ENCODE measurements at places on chromosomes 7 and 10.

DNA sequence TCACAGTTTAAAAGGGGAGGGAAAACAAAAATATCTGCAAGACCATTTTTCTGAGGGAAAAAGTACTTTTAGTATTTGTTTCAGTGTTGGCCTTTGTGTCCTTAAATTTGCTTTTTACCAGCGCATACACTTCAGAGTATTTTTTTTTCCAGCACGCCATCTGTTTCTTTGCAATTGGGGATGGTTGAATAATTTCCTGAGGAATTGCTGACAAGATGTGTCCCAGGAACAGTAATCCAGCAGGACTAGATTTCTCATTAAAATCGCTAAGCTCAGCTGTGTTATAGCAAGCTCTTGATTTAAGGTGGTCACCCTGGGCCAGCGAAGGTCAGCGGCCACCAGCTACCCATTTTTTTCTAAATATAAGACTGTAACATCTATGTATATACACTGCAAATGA lies 156.9 kb upstream of the RHOBTB1 start:
- DNase-seq = no peak

- no peak for DNase-seq
Observed at GRCh38 chr10:121818599-121818998, 109.2 kb downstream of the ATE1 start.

DNA sequence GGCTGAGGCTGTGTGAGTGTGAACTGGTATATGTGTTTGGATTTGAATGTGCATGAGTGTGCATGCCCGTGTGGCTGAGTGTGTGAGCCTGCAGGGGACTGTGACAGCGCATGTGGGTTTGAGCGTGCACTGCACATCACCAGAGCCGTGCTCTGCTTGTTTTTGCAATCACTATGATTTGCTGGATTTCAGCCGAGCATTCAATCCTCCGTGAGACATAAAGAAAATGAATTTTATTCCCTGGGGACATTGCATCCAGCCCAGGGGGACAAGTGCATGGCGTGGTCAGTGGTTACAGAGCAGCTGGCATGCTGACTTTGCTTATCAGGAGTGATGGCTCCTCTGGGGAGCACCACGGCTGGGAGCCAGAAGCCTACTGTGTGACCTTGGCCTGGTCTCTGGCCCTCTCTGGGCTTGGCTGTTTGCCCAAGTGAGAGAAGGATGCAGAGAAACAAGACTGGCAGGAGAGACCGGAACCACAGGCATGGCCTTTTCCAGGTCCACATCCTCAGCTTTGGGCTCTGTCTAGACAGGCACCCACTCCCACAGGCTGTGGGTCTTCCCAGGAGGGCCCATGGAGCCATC lies 160.2 kb upstream of the UNC5B start:
- DNase-seq = no peak

GRCh38 chr7:47383072-47383471 lies 198.8 kb downstream of the TNS3 start:
- DNase-seq = no peak

DNA sequence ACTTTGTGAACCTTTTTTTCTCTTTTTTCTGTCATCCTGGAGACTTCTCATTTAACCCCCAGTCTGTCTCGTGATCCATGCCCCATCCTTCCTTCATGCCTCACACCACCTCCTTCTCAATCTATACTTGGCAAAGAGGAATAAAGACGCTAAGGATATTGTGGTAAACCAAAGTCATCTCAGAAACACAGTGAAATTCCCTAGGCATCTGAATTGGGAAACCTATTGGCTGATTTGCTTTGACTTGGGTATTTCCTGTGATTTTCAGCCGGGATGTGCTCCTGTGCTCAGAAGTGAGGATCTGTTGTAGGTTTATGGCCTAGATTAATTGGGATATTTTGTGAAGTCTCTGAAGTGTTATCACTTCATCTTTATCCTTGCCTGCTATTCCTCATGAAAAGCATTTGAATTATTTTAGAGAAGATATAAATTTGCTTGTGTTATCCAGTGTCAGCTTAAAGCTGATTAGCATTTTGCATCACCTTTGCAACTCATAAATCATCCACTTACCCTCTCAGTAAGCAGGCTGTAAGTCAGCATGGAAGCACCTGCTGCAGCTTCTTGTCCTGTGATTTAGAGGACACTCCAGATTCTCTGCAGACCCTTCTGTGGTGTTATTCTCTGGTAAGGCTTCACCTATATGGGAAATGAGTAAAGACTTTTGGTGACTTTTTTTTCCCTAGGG lies 138.0 kb downstream of the AUTS2 start:
- no peak for DNase-seq

GRCh38 chr7:98474558-98474957 lies 73.7 kb upstream of the BAIAP2L1 start:
- no peak for DNase-seq

- DNase-seq = no peak
Observed at GRCh38 chr7:122618585-122619189, 80.2 kb downstream of the RNF133 start.

DNA sequence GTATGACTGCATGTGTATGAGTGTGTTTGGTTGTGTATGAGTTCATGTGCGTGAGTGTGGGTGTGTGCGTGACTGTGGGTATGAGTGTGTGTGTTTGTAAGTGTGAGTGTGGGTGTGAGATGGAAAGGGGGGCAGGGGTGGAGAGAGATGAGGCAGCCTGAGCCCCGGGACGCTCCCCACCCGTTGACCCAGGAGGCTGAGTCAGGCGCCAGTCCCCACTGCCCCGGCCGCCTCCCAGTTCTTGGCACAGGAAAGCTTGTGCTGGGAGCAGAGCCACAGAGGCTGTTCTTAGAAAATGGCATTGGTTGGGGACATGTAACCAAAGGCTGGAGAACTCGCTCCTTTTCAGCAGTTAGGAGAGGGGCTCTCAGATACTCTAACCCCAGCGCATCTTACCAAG lies 27.8 kb upstream of the NUB1 start:
- no peak for DNase-seq

DNA sequence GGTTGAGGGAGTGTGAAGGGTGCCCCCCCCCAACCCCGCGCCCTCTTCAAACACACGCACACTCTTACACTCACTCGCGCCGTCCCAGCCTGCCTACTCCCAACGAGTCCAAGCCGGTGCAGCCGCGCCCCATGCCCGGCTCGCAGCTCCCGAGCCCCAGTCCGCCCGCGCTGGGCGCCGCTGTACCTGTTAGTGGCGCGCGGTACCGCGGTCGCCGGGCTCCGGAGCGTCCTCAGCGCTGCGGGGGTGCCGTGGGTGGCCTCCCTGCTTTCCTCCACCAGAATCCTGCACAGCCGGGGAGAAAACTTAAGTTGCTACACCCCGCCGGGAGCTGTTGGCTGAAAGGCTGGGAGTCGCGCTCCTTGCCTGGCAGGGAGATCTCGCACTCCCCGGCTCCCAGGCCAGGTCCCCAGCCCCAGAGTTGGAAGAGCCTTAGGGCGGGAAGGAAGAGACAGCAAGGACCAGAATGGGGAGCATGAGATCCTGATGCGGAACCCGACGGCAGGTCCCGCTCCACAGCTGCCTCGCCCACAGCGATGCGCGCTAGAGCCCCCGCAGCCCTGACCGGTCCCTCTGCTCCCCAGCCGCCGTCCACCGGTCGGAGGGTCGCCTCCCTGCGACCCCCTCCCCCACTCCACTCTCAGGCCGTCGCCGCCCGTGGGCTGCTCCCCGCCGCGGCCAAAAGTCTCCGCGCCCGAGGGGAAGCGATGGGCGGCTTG lies 863 bp downstream of the ST8SIA6 start:
- DNase-seq = no peak

DNA sequence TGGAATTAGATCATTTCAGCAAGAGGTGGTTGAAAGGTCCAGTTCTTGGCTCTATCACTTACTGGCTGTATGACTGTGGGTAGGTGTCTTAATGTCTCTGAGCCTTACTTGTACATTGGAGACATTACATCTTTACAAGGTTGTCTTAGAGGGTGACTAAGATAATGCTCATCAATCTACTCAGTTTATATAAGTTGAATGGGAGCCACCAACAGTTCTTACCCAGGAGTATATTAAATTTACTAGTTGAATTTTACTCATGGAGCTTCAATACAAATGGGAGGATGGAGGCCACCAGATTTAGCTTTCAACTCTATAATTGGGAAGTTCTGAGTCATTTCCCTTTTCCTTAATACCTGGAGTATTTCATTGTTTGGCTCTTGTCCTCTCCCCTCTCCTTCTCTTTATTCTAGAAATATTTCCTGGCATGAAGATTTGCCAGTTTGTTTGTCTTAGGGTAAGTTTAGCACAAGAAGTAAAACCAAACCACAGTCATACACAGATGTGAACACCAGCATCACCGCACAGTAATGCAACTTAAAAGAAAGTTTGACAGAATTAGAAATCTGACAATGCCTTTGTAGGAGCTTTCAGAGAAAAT lies 222.8 kb downstream of the LRMDA start:
- no peak for DNase-seq

- DNase-seq = no peak
Observed at GRCh38 chr7:133365917-133366316, 113.0 kb downstream of the EXOC4 start.

DNA sequence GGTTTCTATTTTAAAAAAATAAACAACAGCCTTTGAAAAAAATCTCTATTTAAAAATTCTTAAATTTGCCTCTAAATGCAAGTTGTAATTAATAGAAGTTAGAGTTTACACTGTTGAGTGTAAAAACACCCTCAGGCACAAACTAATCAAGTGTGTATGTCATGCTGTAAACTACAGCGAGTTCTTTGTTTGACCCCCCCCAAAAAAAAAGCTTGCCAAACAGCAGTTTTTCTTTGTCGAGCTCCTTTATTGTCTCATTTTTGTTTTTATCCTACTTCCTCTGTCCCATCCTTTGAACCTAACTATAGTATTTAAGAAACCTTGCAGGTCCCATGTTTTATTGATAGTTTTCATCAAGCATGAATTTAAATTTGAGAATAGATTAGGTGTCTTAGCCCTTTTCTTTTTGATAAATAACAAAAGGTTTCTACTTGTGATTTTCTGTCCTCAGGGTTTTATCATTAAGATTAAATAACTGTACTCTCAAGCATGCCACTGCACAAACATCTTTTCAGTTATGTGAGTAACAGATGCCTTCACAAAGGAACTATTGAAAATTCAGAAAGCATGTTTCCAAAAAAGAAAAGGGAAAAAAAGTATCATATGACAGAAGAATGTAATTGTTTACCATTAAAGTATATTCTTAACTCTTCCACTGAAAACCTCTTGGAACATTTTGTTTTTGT lies 176.0 kb downstream of the ARID5B start:
- no peak for DNase-seq

DNA sequence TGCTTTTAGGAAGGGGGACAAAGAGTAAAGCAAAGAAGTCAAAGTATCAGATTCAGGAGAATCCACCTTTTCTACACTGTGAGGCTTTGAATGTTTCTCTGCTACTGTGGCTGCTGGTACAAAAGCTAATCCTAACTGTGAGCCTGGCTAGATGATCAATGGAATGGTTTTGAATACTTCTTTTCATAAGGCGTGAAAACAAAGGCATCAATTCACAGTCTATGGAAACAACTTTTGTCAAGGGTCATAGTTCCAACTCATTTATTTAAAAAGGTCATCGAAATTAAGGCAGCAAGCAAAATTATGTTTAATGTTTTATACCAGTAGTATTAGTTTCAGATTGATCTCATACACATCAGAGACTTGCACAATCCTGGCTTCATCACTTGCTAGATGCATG lies 118.1 kb downstream of the CTTNBP2 start:
- no peak for DNase-seq

GRCh38 chr7:108308903-108309302 lies 147.3 kb downstream of the NRCAM start:
- no peak for DNase-seq

Measured in esophagus squamous epithelium (tissue), 5 donors.